ENCODE measurements at places on chromosomes 7 and 10.

- no peak for ATAC-seq
Measured at GRCh38 chr10:110444004-110444337, 53.7 kb upstream of the DUSP5 start.

- ATAC-seq, result peak; percentile 74
Measured at GRCh38 chr10:49592726-49593563, 17.2 kb upstream of the SLC18A3 start.

DNA sequence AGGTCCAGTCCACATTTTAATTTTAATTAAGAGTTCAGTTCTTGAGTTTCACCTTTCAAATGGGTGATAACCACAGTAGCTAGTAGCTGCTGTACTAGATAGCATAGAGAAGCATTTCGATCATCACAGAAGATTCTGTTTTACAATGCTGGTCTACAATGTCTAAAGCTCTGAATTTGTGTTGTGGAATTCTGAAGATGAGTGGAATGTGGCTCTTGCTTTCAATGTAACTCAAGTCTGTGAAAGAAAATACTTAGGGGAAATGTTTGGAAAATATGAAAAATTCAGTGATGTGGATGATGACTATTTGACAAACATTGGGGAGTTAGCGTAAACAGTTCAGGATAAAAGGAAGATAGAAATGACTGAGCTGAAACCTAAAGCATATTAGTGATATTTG lies 139.4 kb downstream of the GNAT3 start:
- ATAC-seq, result no peak

DNA sequence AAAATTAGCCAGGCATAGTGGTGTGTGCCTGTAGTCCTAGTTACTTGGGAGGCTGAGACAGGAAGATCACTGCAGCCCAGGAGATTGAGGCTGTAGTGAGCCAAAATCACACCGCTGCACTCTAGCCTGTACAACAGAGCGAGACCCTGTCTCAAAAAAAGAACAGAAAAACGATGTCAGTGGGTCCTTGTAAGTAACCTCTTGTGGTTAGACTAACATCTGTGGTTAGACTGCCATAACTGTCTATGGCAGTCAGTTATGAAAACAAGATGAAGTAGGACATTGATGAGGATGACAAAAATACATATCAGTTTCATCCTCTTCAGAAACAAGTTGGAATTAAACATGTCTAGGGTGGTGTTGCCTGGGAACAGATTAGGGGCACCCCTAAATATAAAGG lies 53.3 kb downstream of the AKAP9 start:
- ATAC-seq, result no peak

GRCh38 chr10:55500931-55501559 lies 700.0 kb upstream of the PCDH15 start:
- ATAC-seq, result no peak

DNA sequence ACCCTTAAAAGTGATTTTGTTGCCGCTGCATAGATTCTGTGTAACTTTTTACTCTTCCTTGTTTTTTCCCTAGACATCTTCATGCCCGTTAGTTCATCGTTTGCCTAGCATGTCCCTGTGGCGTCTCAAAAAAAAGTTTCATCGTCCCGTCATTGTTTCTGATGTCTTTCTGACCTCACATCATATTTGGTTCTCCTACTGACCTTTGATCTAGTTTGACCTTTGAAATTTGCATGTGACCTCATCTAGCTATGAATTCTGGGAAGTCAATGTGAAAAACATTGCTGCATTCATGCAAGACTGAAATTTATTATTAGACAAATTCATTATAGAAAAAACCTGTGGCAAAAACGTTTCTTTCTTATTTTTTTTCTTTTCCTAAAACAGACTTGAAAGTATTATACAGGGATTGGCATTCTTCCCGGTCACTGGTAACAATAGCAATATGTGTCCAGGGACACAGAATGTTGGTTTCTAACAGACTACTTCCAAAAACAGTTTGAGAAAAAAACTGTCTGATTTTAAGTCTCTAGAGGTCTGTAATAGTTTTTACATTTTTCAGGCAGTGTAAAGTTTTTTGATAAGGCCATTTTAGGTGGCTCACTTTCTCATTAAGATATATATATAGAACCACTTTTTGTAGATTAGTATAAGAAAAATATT lies 280.9 kb downstream of the USP6NL start:
- ATAC-seq, result no peak

DNA sequence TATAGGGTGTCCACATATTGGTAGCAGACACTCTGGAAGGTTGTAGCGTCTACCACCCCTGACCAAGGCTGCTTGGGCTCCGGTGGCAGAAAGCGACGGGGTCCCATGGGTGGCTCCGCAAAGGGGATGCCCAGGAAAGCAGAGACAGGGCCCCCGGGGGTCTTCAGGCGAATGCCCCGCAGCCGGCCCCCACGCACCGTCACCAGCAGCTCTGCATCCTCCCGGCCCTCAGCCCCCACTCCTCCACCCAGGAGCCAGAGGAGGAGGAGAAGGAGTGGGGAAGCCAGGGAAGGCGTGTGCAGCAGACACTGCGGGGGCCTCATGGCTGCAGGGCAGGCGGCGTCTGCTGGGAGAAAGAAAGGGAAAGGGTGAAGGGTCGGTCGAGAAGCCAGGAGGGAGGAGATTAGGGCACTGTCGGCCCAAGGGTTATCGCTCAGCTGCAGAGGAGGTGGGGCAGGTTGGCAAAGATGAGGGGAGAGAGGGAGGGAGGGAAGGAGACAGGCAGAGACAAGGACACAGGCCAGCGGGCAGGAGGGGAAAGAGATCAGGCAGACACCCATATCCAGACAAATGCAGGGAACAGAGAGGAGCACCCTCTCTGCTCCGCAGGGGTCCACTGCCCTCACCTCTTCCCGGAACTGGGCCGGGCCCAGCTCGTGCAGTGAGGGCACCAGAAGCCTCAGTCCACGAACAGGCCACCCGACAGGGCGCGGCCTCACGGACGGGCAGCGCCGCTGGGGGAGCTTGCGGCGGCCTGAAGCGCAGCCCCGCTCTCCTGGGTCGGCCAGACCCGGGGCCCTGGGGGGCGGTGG lies 1.6 kb downstream of the ACHE start:
- ATAC-seq, result no peak

GRCh38 chr10:18473424-18474117 lies 177.8 kb downstream of the NSUN6 start:
- ATAC-seq, result no peak

GRCh38 chr7:153628825-153629224 lies 423.4 kb upstream of the DPP6 start:
- no peak for ATAC-seq

GRCh38 chr10:33345236-33345635 lies 10.8 kb upstream of the NRP1 start:
- ATAC-seq, result no peak

Measured in stimulated activated memory B cell treated with anti-CD40 and anti-IgM and Interleukin-4, amounts not matched to agents 10 μg/mL and 1 μg/mL and 100 μg/mL, for 72 hours (primary cell).